Fibroblast of skin of left biceps (primary cell): ENCODE measurements at places on chromosomes 16 and 17.

DNA sequence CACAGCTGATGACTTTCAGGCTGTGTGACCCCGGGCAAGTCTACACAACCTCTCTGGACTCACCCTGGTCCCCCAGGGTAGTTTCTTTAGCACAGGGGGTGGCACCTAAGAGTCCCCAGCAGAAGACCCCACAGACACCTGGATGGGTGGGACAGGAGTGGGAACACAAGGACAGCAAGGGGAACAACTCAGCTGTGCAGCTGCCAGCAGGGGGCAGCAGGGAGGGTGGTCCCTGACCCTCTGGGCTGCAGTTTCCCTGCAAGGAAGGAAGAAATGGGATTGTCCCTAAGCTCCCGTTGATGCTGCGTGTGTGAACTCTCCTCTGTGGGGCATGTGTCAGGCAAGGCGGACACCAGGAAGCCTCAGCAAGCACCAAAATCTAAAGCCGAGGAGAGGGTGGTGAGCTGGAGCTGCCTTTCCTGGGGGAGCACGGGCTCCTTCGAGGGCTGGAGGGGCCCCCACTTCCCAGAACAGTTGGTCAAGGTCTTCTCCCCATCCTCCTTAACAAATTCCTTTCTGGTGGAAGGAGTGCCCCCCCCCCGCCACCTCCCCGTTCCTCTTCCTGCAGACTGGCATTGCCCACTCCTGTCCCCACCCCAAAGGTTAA lies 24.1 kb upstream of the CDH5 start:
- no peak for DNase-seq

DNA sequence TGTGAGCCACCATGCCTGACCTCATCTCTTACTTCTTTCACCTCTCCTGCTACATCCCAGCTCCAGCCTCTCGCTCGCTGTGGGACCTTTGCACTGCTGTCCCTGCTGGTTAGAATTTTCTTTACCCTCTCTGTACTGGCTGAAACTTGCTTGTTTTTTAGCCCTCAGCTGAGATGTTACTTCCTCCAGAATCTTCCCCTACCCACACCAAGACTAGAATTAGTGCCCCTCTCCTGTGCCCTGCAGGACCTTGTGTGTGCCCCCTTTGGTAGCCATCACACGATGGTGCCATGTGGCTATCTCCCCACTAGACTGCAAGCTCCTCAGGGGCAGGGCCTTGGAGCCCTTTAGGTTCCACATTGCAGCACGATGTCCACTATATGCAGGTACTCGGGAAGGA lies 84.1 kb downstream of the AIPL1 start:
- no peak for DNase-seq

GRCh38 chr16:2159175-2159838 lies 3.7 kb downstream of the TRAF7 start:
- no peak for DNase-seq

GRCh38 chr17:66379544-66379943 lies 77.1 kb downstream of the PRKCA start:
- DNase-seq: no peak

GRCh38 chr17:58096892-58097291 lies 13.7 kb downstream of the DYNLL2 start:
- no peak for DNase-seq

DNA sequence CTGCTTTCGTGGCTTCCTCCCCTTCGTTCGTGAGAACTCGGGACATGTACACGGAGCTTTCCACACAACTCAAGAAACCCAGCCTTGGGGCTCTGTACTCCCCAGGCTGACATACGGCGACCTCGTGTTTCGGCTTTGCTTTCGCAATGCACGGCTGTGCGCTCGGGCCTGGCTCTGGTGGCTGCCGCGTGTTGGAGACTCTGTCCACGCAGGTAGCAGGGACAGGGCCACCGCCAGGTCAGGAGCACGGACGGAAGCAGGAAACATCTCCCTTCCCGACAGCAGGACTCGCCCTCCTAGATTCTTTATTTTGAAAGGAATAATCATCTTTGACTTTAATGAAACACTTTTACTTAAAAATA lies 17.3 kb downstream of the UTS2R start:
- no peak for DNase-seq

DNA sequence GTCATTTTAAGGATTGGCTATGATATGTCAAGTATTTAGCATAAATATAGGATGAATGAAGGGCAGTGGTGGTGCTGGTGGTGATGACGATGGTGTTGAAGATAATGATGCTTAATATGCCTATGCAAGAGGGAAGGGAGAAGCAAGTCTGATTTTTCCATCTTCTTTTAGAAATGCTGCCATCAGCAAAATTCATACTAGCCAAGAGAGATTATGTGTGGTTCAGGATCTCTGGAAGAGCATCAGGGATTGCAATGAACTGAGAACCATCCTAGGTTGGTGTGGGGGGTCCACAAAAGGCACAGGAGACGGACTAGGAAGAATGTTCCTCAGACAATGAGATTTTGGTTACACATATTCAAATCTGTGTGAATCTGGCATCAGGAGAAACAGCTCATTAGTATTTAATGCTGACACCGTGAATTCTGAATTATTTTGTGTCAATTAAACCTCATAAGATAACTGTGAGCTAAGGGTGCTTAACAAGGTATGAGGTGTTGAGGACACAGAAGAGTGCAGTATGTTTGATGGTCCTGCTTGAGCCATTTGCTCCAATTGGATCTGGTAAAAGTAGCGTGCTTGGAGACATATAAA lies 1120.8 kb upstream of the GOT2 start:
- DNase-seq: no peak

- no peak for DNase-seq
Measured at GRCh38 chr17:16121915-16122314, 93.4 kb downstream of the NCOR1 start.

DNA sequence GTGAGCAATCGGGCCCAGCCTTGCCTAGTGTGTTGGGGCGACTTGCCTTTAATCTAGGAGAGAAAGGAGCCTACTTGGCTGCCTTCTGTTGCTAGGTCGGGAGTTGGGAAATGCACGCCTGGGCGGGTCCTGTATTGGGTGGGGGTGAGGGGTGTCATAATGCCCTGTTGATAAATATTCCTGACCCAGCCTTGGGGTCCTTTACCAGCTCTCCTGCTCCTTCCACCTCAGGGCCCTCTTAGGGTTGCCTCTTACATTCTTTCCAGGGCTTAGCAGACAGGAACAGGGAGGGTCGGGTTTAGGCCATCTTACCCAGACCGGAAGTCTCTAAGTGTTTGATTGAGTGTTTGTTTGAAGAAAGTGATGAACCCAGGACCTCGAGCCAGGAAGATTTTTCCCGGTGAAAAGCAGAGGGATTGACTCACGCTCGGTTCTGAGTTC lies 112.9 kb downstream of the SEC14L1 start:
- DNase-seq: no peak
